ENCODE measurements at places on chromosomes 4 and X.

DNA sequence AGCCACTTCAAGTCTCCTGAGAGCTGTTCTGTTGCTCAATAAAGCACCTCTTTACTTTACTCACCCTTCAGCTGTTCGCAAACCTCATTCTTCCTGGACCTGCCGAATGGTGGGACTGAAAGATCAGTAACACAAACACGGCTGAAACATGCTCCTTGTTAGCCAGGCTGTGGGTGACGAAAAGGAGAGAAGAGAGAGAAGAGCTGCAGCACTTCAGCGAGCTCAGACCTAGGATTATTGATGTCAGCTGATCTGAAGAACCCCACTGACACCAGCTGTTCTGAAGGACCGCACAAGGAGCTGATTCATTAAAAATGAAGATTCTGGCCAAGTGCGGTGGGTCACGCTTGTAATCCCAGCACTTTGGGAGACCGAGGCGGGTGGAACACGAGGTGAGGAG, 2020.0 kb upstream of the ADGRL3 start:
- DNase-seq = no peak

DNA sequence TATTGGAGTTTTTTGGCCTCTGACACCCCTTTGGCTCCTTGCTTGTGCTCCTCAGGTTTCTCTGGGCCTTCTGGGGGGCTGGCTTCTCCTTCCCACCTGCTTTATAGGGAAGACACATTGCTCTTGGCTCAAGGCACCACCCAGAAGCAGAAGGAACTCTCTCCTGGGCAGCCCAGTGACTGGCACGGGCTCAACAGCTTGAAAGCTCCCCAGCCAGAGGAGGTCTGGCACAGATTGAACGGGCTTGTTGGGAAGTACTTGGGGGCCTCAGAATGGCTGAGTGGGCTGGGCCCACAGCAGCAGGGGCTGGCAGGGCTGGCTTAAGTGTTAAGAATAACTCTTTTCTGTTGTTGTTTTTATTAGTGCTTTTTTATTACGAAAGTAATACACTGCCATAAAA, 11.2 kb upstream of the ZNF185 start:
- no peak for DNase-seq

DNA sequence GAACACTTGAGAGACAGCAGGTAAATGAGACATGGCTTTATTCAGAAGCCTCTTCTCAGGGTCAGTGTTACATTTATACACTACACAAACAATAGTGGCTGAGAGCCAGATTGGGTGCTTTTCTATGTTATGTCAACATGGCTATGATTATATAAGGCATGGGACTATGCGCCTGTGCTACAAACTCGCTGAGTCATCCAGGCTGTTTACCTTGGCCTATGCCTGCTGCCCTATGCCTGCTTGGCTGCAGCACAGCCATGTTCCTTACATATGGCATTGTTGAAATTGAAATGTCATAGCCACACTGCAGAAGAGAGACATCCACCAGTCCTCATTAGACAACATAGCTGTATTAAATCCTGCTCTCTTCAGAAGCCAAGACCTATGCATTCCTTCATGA, 236.3 kb upstream of the NWD2 start:
- DNase-seq = peak; percentile 12

DNA sequence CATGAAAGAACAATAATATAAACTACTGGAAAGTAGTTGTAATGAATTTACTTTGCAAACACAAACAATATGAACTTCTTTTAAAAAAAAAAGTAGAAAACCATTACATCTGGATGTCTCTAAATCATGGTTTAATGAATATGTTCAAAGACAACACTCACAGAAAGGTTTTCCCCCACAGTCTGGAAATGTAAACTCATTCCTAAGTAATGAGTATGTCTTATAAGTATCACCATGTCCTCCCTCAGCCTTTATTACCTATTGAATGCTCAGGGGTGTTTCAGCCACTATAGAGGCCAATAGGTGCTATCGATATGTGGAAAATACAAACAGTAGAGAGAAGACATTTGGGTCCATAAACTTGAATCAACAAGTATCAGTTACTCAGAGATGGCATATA, 186.7 kb downstream of the PALLD start:
- no peak for DNase-seq

- DNase-seq = no peak
These were observed 18.2 kb downstream of the IL13RA1 start for GRCh38 chrX:118745570-118745969.

DNA sequence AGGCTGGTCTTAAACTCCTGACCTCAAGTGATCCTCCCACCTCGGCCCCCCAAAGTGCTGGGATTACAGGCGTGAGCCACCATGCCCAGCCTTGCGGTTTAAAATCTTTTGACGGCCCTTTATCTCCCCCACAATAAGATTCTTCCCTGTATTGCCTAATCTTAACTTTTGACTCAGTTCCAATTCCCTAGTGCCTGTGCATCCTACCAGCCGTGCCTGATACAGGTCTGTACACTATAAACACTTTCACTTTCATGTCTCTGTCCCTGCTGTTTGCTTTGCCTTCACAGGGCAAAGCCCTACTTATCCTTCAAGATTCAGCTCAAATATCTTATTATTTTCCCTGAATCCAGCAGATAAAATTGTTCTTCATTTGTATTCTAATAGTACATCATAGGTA, 74.6 kb downstream of the WDR44 start:
- DNase-seq = no peak

DNA sequence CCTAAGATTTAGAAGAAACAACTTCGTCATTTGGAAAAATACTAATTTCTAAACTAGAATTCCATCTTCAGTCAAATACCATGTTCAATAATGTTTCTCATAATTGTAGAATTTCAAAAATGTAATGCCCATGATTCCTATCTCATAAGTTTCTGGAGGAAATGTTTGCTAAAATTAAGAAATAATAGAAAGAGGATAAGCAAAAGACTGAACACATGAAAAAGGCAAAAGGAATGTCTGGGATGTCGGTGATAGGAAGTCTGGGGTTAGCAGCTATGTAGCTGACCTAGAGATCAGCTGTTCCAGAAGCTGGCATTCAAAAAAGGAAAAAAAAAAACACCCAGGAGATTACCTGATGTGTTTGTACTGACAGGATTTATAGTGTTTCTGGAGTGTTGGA, 18.9 kb upstream of the PCDH10 start:
- DNase-seq = no peak

DNA sequence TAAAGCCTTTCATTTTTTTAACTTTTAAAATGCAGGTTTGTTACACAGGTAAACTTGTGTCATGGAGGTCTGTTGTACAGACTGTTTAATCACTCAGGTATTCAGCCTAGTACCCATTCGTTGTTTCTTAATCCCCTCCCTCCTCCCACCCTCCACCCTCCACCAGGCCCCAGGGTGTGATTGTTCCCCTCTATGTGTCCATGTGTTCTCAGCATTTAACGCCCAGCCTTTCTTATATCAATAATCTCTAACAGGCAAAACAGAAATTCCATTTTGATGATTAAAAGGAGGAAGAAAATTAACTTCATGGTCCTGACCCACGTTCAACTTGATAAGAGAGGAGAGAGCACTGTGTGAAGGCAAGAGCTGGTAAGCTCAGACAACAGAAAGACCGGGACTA, 75.1 kb downstream of the TSPAN5 start:
- no peak for DNase-seq

GRCh38 chr4:11293866-11294265, 134.8 kb downstream of the HS3ST1 start:
- DNase-seq = no peak

DNA sequence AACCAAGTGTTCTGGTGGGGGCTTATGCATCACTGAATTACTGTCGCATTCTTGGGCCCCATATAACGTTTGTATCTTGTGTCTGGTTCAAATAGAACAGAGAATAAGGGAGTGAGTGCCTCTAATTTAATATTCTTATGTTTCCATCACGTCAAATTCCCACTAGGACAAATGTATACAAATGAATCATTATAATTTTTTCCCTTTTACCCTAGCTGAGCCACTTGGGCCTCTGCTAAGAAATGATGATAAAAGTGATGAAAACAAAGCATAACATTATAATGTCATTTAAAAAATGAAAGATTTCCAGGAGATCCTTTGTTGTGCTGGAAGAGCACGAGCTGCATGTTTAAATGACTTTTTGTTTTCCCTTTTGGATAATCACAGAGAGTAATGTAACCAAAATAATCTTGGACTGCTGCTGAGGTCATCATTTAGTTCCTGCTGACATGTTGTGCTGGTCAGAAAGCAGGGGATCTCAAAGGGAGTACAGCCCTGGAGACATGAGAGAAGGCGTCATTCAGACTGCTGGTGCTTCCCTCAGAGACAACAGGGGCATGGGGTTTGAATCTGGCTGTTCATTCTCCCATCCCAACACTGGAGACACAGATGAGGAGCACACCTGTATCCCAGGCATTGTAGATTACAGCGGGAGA, 105.1 kb upstream of the SCOC start:
- DNase-seq = no peak

GRCh38 chr4:142064181-142064580, 427.8 kb downstream of the IL15 start:
- DNase-seq = no peak

DNA sequence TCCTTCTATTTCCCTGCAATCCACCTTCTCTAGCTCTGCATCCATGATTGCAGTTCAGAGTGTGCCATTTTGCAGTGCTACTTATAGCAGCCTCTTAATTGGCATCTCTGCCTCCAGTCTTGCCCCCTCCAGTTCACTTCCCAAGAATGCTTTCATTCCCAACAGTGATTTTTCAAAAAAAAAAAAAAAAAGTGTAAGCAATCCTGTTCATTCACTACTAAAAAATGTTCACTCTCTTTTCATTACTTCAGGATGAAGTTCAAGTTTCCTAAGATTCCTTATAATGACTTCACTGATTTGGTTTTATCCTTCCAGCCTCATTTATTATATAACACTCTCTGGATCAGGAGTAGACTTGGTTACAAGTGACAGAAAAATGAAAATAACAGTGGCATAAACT, 124.7 kb upstream of the LNX1 start:
- no peak for DNase-seq

DNA sequence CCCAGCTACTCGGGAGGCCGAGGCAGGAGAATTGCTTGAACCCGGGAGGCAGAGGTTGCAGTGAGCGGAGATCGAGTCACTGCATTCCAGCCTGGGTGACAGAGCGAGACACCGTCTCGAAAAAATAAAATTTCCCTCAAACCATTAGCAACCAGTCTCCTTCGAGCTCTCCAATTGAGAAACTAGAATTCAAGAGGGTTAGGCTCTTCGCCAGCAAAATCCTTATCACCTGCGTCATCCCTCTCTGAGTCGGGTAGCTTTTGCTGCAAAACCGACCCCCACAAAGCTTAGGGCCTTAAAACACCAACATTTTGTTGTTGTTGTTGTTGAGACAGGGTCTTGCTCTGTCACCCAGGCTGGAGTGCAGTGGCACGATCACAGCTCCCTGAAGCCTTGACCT, 75.1 kb upstream of the DDX3X start:
- DNase-seq = no peak

DNA sequence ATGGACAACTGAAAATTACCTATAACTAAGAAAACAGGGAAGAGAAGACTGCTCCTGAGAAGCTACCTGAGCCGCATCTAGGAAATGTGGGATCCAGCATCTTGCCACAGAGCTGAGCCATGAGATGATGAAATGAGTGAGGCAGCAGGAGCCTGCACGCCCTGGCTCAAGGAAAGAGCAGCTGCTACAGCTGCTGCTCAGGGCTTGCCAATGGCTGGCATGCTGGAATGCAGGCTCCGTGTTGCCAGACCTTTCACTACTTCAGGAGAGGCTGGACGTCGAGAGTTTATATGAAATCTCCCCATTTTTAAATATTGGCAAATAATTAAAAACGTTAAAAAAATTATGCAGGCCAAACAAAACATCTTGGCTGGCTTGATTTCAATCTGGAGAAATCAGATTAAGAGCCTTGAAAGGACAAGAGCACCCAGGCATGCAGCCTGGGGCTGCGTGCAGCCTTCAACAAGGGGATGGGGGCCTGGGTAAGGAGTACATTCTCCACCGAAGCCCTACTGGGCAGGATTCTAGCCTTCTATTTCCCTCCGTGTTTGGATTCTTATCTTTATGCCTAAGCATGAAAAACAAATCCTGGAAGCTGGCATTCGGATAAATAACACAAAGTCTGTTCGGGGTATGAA, 227.6 kb downstream of the NR3C2 start:
- DNase-seq = no peak

- no peak for DNase-seq
These were observed 15.7 kb downstream of the STBD1 start for GRCh38 chr4:76322236-76322635.

GRCh38 chrX:21972046-21972445, 31.5 kb downstream of the SMS start:
- DNase-seq = no peak

DNA sequence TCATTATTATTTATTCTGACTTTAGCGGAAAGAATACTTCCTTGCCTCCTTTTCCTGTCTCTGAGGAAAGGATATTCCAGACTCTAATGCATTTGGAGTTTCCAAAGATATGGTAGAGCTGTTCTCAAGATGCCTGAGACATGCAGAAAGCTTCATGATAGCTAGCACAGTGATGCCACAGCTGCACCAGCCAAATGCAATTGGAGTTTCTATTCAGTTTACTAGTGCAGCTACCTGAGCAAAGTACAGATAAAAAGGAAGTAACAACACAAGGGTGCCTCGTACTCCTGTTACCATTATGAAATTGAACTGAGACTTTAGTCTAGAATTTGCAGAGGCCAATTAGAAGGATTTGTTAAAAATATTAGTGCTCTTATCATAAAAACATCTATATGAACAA, 57.5 kb upstream of the PARM1 start:
- DNase-seq = no peak

DNA sequence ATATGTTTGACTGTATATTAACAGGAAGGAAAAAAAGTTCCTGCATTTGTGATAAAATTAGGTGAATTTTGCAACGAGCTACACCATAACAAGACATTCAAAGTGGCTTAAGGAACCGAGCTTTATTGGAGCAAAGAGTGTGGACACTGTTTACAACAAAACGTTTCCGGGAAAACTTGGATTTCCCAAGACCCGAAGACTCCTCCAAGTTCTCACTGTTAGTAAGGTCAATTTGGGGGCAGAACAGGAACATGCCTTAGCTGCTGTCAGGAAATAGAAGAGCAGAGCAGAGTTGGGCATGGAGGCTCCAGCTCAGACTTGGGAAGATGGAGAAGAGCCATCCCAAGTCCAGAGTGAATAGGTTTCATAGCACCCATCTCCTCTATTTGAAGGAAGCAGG, 16.5 kb downstream of the ADH6 start:
- no peak for DNase-seq

GRCh38 chr4:99848591-99849001, 32.0 kb downstream of the DAPP1 start:
- DNase-seq = no peak

GRCh38 chr4:44493924-44494323, 45.3 kb upstream of the KCTD8 start:
- DNase-seq = no peak

Measured in NCI-H1105 treated with DMSO at 0.1 percent for 48 hours (cell line).